ENCODE measurements at places on chromosomes 12 and 14. TPM values are rescaled to one million over a fixed set of nuclear protein-coding genes. Genes with fewer than 3 reads are reported as not detected.
A peak's percentile ranks its signal among the peaks of the same experiment; 100 is the strongest.

- DNase-seq, result peak; percentile 87
- H3K4me1 ChIP-seq, result peaks cover 96% of the 10 kb centered on the region
- peaks cover 16% of the 10 kb centered on the region for H3K36me3 ChIP-seq
- peak overlapping the region; percentile 98 for H3K27ac ChIP-seq
- H3K4me3 ChIP-seq, result no peak overlapping the region
- no peaks in the 10 kb centered on the region for H3K27me3 ChIP-seq
Observed at GRCh38 chr14:68784226-68784910, 8.5 kb downstream of the ZFP36L1 start.

Gene TBC1D30
- 5.2 TPM for total RNA-seq

Gene RAD51B
- total RNA-seq, result 22.8 TPM

GRCh38 chr12:52165096-52165855, 26.5 kb downstream of the KRT80 start:
- H3K27ac ChIP-seq, result no peak overlapping the region
- no peaks in the 10 kb centered on the region for H3K4me1 ChIP-seq
- H3K36me3 ChIP-seq, result no peaks in the 10 kb centered on the region
- H3K4me3 ChIP-seq, result no peak overlapping the region
- no peaks in the 10 kb centered on the region for H3K27me3 ChIP-seq
- no peak for DNase-seq

DNA sequence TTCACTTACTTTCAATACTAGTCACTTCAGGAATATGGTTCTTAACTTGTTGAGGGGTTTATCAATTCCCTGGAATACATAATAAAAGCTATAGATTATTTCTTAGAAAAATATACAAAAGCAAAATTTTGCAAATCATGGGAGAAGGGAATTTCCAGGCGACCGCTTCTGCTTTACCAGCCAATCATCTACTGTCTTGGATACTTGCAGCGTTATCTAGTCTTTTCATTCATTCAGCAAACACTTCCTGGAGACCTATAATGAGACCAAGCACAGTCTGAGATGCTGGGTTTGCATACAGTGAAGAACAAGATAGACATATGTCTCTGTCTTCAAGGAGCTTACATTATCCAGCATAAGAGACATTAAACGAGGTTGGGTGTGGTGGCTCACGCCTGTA, 1.5 kb upstream of the MRPL42 start:
- H3K4me3 ChIP-seq, result no peak overlapping the region
- peaks cover 3% of the 10 kb centered on the region for H3K36me3 ChIP-seq
- no peaks in the 10 kb centered on the region for H3K27me3 ChIP-seq
- DNase-seq, result no peak

Gene SLC39A5
- total RNA-seq, result 265 TPM

- no peaks in the 10 kb centered on the region for H3K27me3 ChIP-seq
- no peaks in the 10 kb centered on the region for H3K36me3 ChIP-seq
- DNase-seq, result no peak
- no peak overlapping the region for H3K27ac ChIP-seq
- H3K4me3 ChIP-seq, result no peak overlapping the region
Observed at GRCh38 chr12:107277855-107278254, 184.5 kb upstream of the CRY1 start.

- DNase-seq, result no peak
- H3K27ac ChIP-seq, result no peak overlapping the region
- no peaks in the 10 kb centered on the region for H3K36me3 ChIP-seq
- H3K4me3 ChIP-seq, result no peak overlapping the region
Observed at GRCh38 chr12:131232036-131232435, 278.3 kb downstream of the ADGRD1 start.

DNA sequence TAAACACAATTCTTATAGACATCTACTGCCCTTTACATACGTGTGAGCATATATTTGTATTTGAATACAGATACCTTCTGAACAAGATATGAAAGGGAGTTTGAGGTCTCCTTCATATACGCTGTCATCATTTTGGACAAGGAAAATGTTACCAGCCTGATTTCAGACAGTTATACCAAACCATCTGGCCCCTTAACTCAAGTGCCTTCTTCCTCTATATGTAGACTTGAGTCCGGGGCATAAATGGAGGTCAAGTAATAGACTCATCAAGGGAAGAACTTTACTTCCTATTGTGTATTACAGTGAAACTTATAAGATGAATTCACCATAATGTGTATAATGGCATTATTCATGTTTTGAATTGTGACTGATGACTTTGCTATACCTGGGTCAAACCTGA, 52.2 kb downstream of the FAR2 start:
- H3K27ac ChIP-seq, result no peak overlapping the region
- no peaks in the 10 kb centered on the region for H3K27me3 ChIP-seq
- H3K4me3 ChIP-seq, result no peak overlapping the region
- no peaks in the 10 kb centered on the region for H3K36me3 ChIP-seq
- no peaks in the 10 kb centered on the region for H3K4me1 ChIP-seq

DNA sequence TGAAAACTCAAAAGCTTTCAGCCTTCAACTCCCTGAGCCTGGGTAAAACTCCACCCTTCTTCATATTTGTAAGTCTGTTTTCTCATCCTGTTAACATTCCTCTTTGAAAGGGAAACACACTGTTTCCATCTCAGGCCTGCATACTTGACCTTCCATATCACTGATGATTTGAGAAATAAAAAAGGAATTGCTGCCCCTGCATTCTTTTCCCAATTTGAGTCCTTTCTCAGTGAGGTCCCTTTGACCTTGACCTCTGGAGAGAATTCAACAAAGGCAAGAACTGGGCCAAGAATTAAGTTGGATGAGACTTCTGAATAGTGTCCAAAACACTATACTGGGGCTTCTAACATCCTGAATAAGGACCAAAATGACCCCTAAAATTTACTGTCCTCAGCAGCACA, 108.0 kb downstream of the AEBP2 start:
- H3K27ac ChIP-seq, result peak overlapping the region; percentile 58
- no peaks in the 10 kb centered on the region for H3K36me3 ChIP-seq
- H3K4me1 ChIP-seq, result peaks cover 10% of the 10 kb centered on the region
- H3K27me3 ChIP-seq, result no peaks in the 10 kb centered on the region

Gene MAP3K9
- 5.0 TPM for total RNA-seq

Gene OVCH1
- total RNA-seq, result not detected

Gene EXD2
- total RNA-seq, result 22.5 TPM

Gene SRRM4
- 0.14 TPM for total RNA-seq

DNA sequence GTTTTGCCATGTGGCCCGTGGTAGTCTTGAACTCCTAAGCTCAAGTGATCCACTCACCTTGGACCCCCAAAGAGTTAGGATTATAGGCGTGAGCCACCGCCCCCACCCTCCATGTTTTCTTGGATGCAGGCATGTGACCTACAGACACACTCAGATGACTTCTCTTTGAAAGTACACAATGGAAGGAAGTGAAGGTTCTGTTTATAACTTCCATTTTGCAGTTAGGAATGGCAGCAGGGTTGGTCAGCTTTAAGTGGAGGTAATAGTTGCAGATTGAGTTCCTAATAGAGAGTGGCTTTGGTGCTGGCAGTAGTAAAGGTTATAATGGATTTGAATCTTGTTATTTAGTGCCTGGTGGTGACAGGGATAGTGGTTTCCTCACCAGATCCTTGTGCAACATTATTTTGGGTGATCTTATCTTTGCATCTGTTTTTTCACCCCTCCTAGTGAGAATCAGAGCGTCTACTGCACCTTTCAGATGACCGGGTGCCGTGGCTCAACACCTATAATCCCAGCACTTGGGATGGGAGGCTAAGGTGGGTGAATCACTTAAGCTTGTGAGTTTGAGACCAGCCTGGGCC, 15.3 kb downstream of the LARP4 start:
- no peaks in the 10 kb centered on the region for H3K4me1 ChIP-seq
- no peak for DNase-seq
- no peak overlapping the region for H3K4me3 ChIP-seq
- H3K36me3 ChIP-seq, result no peaks in the 10 kb centered on the region
- no peaks in the 10 kb centered on the region for H3K27me3 ChIP-seq

Gene GALNT6
- 52.7 TPM for total RNA-seq

DNA sequence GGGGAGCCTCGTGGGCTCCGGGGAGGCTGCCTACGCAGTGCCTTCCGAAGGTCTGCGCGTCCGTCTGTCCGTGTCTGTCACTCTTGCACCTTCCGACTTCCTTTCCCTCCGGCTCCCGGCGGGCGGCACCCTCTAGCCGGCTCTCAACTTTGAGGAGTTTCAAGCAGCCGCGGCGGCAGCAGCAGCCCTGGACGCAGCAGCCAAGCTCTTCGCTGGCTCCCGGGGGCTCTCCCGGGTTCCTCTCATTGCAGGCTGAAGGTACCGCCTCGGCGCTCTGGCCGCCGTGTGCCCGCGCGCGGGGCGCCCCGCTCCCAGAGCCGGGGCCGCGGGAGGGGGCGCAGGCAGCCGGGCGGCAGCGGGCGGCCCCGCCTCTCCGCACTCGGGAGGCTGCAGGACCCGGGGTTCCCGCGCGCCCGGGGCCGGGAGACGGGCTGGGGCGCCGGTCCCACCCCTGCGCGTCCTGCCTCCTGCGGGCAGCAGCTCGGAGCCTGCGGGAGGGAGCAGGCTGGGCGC, at the start of the genes AMIGO2 and PCED1B:
Gene AMIGO2, minus strand, starts transcription at position 492 of the 513 bp plus-strand sequence. CDS start 957 bp downstream, outside the sequence.
Gene PCED1B, plus strand, starts transcription at position 154 of the 513 bp plus-strand sequence. CDS start 155,443 bp downstream, outside the sequence.
- peak within 1 kb of the TSS; percentile 88 for H3K27ac ChIP-seq
- H3K4me1 ChIP-seq, result no peaks in the 10 kb centered on the region
- H3K27me3 ChIP-seq, result peaks cover 12% of the 10 kb centered on the region
- DNase-seq, result peak; percentile 77

- H3K27me3 ChIP-seq, result no peaks in the 10 kb centered on the region
- no peak for DNase-seq
- no peak overlapping the region for H3K4me3 ChIP-seq
- H3K4me1 ChIP-seq, result no peaks in the 10 kb centered on the region
- H3K36me3 ChIP-seq, result no peaks in the 10 kb centered on the region
Observed at GRCh38 chr14:95562892-95563685, 28.2 kb downstream of the GLRX5 start.

DNA sequence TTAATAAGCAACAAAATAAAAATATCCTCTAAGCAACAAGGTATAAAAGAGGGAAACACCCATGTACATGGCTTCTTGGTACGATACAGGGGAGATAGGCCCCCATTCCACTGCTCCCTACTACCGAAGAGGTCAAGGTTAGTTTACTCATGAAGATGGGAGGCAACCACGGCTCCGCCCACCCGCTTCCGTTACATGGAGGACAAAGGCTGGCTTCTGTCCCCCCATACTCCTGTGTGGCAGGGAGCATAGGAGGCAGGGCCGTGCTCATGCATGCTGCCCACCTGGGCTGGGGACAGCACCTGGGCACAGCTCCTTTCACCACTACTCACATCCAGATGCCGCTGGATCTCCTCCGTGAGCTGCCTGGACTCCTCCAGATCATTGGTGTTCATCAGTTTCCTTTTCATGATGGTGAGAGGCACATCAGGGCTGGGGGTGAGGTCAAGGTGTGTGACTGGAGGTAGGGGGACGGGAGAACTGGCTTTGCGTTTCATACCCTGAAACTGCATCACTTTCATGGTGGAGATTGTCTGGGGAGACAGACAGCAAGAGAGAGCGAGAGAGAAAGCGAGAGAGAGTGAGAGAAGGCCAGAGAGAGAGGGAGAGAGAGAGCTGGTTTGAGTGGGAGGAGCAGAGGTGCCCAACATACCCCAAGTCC, 39.0 kb downstream of the LGMN start:
- H3K4me1 ChIP-seq, result no peaks in the 10 kb centered on the region
- no peaks in the 10 kb centered on the region for H3K27me3 ChIP-seq
- DNase-seq, result no peak
- H3K36me3 ChIP-seq, result no peaks in the 10 kb centered on the region

DNA sequence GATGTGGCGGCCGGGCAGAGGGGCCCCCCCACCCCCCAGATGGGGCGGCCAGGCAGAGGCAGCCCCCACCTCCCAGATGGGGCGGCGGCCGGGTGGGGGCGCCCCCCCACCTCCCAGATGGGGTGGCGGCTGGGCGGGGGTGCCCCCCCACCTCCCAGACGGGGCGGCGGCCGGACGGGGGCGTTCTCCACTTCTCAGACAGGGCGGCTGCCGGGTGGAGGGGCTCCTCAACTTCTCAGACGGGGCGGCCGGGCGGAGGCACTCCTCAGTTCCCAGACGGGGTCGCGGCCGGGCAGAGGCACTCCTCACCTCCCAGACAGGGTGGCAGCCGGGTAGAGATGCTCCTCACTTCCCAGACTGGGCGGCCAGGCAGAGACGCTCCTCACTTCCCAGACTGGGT, 469.8 kb downstream of the PCNX1 start:
- H3K4me1 ChIP-seq, result peaks cover 14% of the 10 kb centered on the region
- no peak overlapping the region for H3K4me3 ChIP-seq
- H3K27ac ChIP-seq, result no peak overlapping the region
- DNase-seq, result no peak

DNA sequence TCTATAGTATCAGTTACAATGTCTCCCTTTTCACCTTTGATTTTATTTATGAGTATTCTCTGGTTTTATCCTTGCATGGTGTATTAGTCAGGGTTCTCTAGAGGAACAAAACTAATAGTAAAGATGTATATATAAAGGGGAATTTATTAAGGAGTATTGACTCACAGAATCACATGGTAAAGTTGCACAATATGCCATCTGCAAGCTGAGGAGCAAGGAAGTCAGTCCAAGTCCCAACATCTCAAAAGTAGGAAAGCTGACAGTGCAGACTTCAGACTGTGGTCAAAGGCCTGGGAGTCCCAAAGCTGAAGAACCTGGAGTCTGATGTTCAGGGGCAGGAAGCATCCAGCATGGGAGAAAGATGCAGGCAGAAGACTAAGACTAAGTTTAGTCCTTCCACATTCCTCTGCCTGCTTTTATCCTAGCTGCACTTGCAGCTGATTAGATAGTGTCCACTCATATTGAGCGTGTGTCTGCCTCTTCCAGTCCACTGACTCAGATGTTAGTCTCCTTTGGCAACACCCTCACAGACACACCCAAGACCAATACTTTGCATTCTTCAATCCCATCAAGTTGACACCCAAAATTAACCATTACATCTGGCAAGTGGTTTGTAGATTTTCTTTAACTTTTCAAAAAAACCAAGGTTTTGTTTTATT, 308.0 kb upstream of the LMO3 start:
- no peak overlapping the region for H3K27ac ChIP-seq
- H3K27me3 ChIP-seq, result no peaks in the 10 kb centered on the region
- no peaks in the 10 kb centered on the region for H3K4me1 ChIP-seq
- DNase-seq, result no peak

GRCh38 chr12:85461127-85461526, 181.1 kb downstream of the ALX1 start:
- DNase-seq, result no peak
- H3K36me3 ChIP-seq, result no peaks in the 10 kb centered on the region
- no peaks in the 10 kb centered on the region for H3K4me1 ChIP-seq

DNA sequence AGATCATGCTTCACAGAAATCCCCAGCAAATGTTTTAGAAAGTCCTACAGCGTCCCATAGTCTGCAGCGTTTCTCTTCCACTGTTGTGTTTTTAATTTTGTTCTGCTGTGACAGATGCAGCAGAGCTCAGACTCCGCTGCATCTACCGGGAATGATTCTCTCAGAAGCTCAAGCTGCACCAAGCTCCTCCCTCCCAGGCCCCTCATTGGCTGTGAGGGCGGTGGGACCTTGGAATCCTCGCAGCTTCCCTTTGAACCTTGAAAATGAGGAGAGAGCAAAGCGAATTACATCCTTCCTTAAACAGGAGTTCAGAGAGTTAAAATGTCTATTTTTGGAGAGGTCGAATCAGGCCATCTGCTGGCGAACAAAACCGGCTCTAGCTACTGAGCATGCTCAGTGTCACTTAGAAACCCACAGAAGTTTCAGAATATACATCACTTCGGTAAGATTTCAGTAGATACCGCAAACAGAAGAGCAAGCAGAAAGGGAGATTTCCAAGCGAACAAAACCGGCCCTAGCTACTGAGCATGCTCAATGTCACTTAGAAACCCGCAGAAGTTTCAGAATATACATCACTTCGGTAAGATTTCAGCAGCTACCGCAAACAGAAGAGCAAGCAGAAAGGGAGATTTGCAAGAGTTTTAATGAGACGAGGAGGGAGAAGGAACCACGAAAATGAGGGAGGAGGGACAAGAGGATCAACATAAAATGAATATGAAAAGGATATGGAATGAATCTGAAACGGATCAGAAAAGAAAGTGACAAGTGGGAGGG, at the start of gene ABCD2:
Gene ABCD2, minus strand, starts transcription at position 144 of the 774 bp plus-strand sequence. CDS start 188 bp downstream, outside the sequence.
- H3K36me3 ChIP-seq, result no peaks in the 10 kb centered on the region
- H3K27me3 ChIP-seq, result no peaks in the 10 kb centered on the region
- peaks cover 8% of the 10 kb centered on the region for H3K4me1 ChIP-seq
- peak within 1 kb of the TSS; percentile 79 for H3K27ac ChIP-seq
- peak within 1 kb of the TSS; percentile 14 for H3K4me3 ChIP-seq

Gene FLVCR2
- total RNA-seq, result 46.2 TPM

All from transverse colon (tissue), 4 donors.